Sigmoid colon (tissue), 7 donors: ENCODE measurements at places on chromosomes 2 and 18.

GRCh38 chr2:234898534-234899053 lies 53.2 kb upstream of the SH3BP4 start:
- DNase-seq = no peak

DNA sequence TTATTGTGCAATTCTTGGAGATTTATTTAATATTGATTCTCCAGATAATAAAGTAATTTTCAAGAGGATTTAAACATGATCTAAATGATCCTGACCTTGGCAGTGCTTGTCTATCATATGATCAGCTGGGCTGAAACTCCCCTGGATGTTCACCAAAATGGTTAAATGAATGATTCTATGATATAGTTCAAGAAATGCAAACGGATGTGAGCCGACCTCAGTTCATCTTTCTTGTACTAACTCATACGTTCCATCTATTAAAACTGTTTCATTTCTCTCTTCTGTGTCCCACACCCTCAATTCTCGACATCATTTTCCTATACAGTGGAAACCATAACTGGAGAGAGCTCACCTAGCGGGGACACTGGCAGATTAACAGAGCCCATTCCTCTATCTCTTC lies 281.7 kb upstream of the CCDC68 start:
- no peak for DNase-seq

GRCh38 chr2:72562451-72563153 lies 263.2 kb downstream of the EXOC6B start:
- no peak for DNase-seq

- DNase-seq = no peak
Observed at GRCh38 chr2:25738383-25739343, 65.3 kb upstream of the DTNB start.

DNA sequence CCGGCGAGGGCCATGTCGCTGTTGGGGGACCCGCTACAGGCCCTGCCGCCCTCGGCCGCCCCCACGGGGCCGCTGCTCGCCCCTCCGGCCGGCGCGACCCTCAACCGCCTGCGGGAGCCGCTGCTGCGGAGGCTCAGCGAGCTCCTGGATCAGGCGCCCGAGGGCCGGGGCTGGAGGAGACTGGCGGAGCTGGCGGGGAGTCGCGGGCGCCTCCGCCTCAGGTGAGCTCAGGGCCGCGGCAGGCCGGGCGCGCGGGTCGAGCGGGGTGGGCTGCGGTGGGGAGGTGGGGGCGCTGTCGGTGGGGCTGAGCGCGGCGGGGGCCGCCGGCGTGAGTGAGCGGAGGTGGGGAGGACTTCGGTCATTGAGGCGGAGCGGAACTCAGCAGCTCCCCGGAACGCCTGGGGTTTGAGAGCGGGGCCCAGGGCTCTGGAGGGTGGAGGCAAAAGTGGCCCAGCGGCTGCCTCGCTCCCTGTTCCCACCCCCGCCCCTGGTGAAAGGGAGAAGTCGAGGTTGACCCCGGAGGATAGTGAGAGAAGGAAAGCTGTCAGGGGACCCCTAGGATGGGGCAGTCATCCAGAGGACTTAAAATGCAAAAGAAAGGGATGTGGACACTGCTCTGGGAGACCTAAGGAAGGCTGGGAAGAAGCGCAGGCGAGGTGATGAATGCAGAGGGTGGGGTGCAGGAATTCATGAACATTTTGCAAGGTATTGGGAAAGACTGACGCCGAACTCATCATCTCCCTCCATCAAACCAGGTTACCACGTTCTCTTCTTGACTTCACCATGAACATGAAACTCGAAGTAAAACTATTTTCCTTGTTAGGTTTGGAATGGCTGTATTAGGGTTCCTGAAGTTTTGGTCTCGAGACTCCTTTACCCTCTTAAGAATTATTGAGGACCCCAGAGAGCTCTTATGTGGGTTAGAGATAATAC lies 633 bp downstream of the MALT1 start:
- DNase-seq = peak; percentile 74

DNA sequence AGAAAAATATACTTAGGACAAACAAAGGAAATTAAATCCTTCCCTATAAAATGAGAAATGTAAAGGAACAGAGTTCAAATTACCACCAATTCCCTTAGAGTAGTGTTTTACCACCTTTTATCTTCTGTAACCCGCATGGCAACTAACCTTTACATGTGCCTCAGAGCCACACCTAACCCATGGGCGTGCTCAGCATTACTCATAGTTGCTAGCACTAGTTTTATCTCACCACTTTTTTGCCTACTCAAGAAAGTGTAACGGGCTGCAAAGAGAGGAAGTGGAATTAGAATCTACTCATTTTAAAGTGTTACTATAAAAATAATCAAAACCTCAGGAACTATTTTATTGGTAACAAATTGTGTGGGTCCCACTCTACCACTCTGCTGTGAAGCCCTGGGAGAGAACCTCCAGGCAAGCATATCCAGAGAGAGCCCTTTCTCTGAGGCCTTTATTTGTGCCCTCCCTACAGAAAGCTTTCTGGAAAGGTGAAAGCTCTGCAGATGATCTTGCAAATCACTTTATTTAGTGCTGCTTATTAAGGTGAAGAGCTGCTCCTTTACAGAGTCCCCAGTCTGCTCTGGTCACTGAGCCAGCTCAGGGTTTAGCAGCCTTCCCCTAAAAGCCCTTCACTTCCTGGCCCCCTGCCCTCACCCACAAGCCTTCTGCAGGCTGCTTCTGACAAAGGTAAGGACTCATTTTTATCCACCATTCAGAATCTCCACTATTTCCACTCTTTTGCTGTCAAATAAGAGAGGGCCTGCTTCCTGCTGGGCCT lies 98.8 kb downstream of the TRABD2A start:
- no peak for DNase-seq

DNA sequence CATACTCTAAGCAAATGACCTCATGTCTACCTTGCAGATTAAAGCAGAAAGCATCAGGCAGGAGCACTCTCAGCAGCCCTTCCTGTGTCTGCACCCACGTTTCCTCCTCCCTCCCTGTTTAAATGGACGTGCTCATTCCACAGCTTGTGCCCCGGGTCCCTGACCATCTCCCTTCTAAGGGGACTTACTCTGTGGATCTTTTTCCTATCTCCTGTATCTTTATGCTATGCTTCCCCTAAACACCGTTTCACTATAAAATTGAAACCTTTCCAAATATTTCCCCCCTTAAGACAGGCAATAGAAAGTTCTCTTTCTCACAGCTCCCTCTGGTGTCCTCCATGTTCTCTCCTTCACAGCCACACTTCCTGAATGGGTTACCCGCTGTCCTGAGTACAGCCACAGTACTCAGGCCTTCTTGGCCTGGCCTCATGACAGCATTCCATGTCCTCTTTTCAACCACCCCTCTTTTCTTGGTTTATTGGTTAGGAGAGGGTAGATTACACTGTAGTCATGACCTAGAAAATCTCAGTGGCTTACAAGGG lies 41.1 kb downstream of the TMEM185B start:
- no peak for DNase-seq

GRCh38 chr18:69718912-69719547 lies 228.6 kb downstream of the CD226 start:
- DNase-seq = no peak

GRCh38 chr2:224264259-224264658 lies 137.6 kb downstream of the FAM124B start:
- no peak for DNase-seq

DNA sequence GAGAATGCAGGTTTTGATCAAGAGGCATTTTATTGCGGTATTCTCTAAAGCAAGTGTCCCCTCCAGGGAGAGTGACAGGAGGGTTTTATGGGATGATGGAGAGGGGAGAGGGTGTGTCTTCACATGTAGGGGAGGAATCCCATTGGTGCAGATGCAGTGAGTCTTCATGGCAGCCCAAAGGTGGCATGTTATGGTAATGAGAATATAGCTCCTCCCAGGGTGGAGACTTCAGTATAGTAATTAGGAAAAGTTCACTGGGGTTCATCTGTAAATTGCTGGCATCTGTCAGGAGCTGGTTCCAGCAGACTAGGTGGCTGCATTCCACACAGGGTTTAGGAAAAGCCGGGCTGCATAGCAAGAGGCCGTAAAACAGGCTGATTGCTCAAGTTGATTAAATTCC lies 230.7 kb upstream of the CCDC68 start:
- DNase-seq = no peak

GRCh38 chr2:178110681-178111080 lies 1.6 kb upstream of the RBM45 start:
- no peak for DNase-seq

DNA sequence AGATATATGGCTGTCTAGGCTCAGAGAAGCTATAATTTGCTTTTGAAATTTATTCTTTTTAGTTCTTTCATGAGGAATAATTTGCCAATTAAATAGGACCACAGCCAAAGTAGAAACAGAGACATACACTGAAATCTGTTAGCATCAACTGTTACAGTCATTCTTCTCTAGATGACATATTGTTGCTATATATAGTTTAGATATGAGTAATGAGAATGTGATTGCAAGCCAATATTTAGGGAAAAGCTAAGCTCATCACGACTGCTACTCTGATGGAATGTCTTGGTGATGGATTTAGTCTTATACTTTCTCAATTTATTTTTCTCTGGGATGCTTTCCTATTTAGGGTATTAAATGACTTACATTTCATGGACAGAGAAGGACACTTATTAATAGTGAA lies 259.1 kb downstream of the LNPK start:
- no peak for DNase-seq

- DNase-seq = peak; percentile 88
Observed at GRCh38 chr2:1791685-1792435, 47.5 kb upstream of the PXDN start.

DNA sequence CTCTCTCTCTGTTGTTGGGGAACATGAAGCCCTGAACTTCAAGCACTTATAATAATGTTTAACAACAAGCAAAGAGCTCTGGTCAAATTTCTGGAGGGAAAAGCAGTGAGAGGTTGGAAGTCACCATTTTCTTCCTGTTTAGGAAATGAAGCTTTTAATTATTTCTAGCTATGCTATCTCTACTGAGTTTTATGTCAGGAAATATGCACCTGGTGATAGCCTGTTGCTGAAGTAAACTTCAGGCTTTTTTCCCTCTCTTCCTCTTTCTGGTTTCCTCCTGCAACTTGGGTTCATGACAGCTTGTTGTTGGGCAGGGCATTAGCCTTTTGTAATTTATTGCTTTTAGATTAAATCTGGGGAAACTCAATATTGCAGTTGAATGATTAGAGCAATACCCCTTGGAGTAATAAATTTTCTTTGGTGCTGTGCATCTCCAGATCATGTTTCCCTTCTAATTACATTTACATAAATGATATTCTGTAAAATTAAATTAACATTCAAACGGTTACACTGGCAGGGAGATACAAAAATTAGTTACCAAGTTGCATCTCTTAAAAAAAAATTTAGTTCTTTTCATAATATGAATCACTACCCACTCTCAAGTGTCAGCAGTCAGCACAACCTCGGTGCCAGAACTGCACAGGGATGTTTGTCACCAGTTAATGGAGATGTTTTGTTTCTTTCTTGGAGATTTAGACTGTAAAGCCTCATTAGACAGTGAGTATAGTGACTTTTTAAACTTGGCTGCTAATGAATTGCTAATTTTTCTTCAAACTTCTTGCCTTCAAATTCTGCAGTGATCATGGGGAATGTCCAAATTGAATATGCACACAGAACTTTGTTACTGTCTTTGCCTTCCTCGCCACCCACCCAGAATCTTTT lies 466.6 kb upstream of the ETAA1 start:
- DNase-seq = no peak

DNA sequence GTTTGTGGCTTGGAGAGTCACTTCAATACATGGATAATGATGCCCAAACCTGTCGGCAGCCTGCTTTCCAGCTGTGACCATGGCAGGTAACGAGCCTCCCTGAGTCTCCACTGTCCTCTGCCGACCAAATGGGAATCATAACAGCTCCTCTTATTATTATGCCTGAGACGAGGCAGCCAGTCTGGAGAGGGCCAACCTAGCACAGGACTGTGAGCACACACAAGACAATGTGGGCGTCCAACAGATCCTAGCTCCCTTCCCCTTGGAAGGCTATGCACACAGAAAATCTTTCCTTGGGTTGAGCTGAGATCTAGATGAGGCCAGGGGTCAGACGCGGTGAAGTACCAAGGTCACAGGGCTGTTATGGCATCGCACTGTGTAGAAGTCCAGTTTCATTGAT lies 890 bp upstream of the SLC4A3 start:
- no peak for DNase-seq

DNA sequence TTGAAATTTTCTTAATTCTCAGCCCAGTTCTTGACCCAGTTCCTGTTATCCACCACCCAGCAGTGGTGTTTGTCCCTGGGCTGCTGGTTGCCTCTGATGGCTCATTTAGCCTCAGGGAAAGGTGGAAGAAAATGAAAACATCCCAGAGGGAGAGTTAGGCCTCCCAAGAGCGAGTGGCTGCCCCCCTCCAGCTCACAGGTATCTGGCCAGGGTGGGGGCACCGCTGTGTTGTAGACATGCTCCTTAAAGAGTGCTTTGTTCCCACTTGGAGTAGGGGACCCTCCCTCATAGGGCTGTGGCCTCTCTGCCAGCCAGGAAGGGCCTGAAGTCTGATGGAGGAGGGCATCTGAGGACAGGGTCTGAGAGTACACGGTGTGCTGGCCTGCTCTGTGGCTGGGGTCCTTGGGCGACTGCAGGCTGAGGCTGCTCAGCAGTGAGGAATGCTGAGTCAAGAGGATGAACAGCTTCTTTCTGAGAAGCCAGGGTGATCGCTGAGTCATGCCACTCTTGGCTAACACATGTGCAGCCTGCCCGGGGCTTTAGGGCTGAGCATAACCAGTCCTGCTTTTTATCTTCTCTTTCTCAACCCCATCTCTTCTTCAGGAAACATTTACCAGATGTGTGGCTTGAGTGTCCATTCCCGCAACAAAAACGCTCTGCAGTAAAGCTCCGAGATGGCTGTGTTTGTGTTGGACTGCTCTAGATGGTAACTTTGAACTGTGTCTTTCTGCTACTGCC lies 72.3 kb downstream of the IL1R2 start:
- peak; percentile 98 for DNase-seq

- no peak for DNase-seq
Observed at GRCh38 chr2:142918624-142919023, 41.2 kb downstream of the KYNU start.

GRCh38 chr2:88574445-88574844 lies 52.8 kb downstream of the EIF2AK3 start:
- no peak for DNase-seq

DNA sequence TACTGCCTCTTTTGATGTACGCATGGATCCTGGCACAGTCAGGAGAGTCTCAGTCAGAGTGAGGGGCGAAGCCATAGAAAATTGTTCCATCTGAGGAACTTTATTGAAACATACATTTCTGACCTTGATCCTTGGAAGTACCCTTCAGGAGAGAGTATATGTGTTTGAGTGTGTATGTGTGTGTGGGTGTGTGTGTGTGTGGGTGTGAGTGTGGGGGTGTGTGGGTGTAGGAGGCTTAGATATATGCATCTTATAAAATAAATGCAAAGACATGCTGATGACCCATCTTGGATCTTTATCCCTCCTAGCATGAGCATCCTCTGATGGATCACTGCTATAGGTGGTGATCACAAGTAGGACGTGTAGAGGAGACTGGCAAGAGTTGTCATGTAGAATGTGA lies 93.5 kb downstream of the SETBP1 start:
- no peak for DNase-seq
